Cerebellar nuclear complex (tissue), 1 donor: ENCODE measurements at places on chromosomes 2 and 18.

DNA sequence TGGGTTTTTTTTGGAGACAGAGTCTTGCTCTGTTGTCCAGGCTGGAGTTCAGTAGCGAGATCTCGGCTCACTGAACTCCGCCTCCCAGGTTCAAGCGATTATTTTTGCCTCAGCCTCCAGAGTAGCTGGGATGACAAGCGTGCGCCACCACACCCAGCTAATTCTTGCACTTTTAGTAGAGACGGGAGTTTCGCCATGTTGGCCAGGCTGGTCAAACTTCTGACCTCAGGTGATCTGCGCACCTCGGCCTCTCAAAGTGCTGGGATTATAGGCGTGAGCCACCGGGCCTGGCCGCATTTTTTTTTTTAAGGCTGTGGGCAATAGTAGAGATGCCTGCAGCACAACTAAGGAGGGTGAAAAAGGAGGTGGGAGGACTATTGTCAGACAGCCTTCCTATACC lies 41.7 kb upstream of the ZNF532 start:
- no peak for DNase-seq

- no peak for DNase-seq
Observed at GRCh38 chr2:45236268-45236667, 227.0 kb upstream of the SIX2 start.

- DNase-seq, result no peak
Observed at GRCh38 chr18:527146-527545, 26.6 kb upstream of the COLEC12 start.

DNA sequence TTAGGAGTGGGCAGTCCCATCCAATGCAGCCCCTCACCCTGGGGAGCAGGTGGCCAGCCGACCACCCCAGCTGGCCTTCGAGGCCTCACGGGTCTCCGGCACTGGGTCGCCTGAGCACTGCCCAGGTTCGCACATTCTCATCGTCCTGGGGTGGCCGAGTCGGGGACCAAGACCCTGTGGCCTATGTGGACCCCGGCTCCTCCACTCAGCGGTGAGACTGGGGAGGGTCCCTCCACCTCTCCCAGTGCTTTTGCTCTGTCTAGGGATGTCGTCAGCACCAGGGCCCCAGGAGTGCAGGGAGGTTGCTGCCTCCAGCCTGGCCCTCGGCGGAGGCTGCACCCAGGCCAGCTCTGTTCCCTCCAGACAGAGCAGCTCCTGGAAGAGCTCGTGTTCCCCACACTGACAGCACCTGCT lies 89.6 kb downstream of the TPO start:
- no peak for DNase-seq

GRCh38 chr2:31196622-31197021 lies 20.7 kb downstream of the CAPN14 start:
- no peak for DNase-seq

DNA sequence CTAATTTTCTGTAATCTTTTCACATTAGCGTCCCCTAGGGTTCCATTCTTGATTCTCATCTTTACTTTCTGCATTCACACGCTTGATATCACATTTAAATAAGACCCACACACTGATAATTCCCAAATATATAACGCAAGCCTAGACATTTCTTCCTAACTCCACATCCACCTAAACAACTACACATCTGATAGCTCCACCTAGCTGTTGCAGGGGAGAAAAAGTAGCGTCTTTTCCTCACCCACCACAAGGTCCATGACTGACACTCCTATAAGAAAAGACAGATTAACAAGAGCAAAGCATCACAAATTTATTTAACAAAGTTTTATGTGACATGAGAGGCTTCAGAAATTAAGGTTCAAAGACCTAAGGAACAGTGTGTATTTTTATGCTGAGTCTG lies 862.2 kb upstream of the DDX18 start:
- no peak for DNase-seq

GRCh38 chr18:79459946-79460480 lies 64.3 kb downstream of the NFATC1 start:
- no peak for DNase-seq

GRCh38 chr2:238389988-238390589 lies 36.6 kb upstream of the ASB1 start:
- no peak for DNase-seq

GRCh38 chr2:156182132-156182531 lies 150.4 kb downstream of the NR4A2 start:
- no peak for DNase-seq

GRCh38 chr2:65605743-65606058 lies 173.3 kb upstream of the SPRED2 start:
- no peak for DNase-seq

- no peak for DNase-seq
Observed at GRCh38 chr2:174929786-174930185, 75.4 kb downstream of the CHN1 start.

- DNase-seq, result no peak
Observed at GRCh38 chr2:73385123-73385503, 523 bp upstream of the ALMS1 start.
